ENCODE measurements at places on chromosomes 12 and 14.
A peak's percentile ranks its signal among the peaks of the same experiment; 100 is the strongest.

GRCh38 chr14:85527006-85527405 lies 2.9 kb upstream of the FLRT2 start:
- peak; percentile 58 for DNase-seq

GRCh38 chr12:83538361-83538965 lies 851.8 kb downstream of the TMTC2 start:
- DNase-seq: no peak

DNA sequence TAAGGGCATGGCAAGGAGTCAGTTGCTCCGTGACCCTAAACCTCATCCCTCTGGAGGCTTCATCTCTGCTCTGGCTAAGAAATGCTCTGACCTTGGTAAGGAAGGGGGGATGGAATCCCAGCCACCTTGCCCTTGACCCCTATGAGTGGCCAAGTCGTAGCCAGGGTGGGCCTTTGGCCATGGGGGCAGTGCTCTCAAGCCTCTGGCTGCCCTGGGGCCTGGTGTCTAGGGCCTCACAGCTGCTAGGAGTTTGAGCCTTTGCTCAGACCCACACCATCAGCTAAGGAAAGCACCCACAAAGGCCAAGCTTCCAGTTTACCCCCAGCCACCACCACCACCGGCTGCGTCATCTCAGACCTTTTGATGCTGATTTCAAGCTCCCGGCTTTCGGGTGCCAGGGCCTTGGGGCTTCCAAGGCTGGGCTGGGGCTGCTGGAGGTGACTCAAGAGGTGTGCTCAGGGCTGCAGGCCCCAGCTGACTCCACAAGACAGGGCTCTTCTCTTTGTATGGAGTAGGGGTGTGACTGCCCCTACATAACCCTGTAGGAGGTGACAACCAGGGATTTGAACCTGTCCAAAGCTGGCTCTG lies 3.7 kb downstream of the ASB2 start:
- DNase-seq: no peak

DNA sequence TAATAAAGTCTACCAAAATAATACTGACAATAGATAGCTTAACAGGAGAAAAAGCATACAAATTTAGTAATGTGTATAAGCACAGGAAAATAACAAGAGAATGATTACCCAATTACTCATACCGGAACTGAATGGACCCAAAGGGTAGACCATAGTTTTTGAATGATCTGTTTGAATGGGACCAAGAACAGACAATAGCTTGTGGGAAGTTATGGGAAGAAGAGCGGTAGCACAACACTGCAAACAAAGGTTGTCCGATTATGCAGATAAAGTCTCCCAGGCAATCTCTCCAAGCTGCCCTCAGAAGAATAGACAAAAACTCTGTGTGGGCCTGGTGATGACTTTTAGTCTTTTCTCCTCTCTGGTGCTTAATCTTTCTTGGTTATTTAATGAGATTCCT lies 96.6 kb upstream of the NEDD1 start:
- DNase-seq: no peak

DNA sequence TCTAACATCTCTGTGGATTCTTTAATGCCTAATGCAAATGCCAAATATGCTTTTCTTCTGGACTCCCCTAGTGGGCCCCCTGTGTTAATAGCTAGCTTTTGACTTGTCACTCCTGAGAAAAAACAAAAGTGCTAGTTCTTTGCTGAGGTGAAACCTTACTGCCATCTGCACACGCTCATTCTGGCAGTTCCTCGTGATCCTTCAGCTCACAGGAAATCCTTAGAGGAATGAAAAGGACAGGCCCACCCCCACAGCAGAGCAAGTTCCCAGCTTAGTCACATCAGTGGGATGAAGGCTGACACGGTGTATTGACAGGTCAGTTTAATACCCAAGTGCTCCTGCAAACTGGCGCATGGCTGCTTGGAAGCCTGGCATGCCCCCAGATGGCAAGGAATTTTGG lies 165.1 kb upstream of the ATP2B1 start:
- no peak for DNase-seq

DNA sequence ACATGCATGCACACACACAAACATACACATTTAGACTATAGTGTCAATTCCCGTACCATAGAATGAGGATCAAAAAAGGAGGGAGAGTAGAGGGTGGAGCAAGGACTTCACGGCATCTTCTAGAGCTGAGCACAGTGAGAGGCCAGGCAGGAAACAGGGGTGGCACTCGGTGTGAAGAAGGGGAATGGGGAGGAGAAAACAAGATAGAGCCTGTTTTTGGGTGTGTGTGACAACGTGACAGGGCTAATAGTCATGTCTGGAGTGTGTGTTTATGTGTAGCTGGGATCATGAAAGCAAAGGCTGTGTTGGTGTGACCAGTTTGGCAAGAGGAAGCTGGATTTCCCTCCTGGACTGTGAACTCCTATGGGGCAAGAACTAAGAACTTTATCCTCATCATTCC lies 9.9 kb upstream of the ACVR1B start:
- no peak for DNase-seq

GRCh38 chr12:120590741-120591407 lies 9.7 kb upstream of the POP5 start:
- DNase-seq: no peak

DNA sequence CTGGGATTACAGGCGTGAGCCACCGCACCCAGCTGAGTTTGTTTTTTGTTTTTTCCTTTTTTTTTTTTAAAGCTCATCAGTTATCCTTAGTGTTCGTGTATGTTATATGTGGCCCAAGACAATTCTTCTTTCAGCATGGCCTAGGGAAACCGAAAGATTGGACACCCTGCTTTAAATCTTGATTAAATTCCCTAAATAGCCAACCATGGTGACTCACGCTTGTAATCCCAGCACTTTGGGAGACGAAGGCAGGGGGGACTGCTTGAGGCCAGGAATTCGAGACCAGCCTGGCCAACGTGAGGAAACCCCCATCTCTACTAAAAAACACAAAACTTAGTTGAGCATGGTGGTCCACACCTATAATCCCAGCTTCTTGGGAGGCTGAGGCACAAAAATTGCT lies 131.1 kb downstream of the MED13L start:
- no peak for DNase-seq

GRCh38 chr14:68286667-68287066 lies 467.1 kb downstream of the RAD51B start:
- no peak for DNase-seq

DNA sequence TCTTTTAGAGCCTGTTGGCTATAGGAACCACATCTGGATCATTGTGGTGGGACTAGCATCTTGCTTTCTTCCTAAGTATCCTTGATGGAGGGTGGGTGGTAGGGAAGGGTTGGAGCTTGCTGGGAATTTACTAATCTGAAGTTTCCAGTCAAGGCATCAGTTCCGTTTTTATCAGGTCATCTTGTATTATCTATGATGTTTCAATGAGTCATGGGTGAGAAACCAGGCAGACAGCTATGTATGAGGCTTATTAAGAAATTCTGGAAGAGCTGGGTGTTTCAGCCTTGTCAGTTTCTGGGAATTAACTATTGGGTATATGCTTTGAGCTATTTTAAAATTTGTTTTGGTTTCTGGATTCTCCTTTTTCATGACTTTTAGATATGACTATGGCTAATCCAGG lies 11.3 kb downstream of the TSFM start:
- DNase-seq: no peak

GRCh38 chr12:127179176-127179575 lies 1087.8 kb upstream of the TMEM132C start:
- peak; percentile 55 for DNase-seq
